ENCODE measurements at places on chromosomes 3 and 15.

GRCh38 chr15:38454696-38455090 lies 766 bp downstream of the FAM98B start:
- H3K27me3 ChIP-seq: no peaks in the 10 kb centered on the region
- H3K4me3 ChIP-seq: peak overlapping the region; percentile 89
- H3K4me1 ChIP-seq: peaks cover 30% of the 10 kb centered on the region
- H3K27ac ChIP-seq: peak overlapping the region; percentile 96
- peaks cover 8% of the 10 kb centered on the region for H3K36me3 ChIP-seq

GRCh38 chr3:141403576-141403975 lies 35.3 kb downstream of the ZBTB38 start:
- peak overlapping the region; percentile 85 for H3K4me3 ChIP-seq
- no peaks in the 10 kb centered on the region for H3K27me3 ChIP-seq
- peaks cover 51% of the 10 kb centered on the region for H3K4me1 ChIP-seq

GRCh38 chr3:192831111-192831644 lies 86.5 kb downstream of the MB21D2 start:
- H3K36me3 ChIP-seq: peaks cover 4% of the 10 kb centered on the region
- DNase-seq: no peak
- H3K4me1 ChIP-seq: no peaks in the 10 kb centered on the region
- no peaks in the 10 kb centered on the region for H3K27me3 ChIP-seq

- peak overlapping the region; percentile 95 for H3K4me3 ChIP-seq
- no peaks in the 10 kb centered on the region for H3K27me3 ChIP-seq
- peak overlapping the region; percentile 94 for H3K27ac ChIP-seq
- H3K36me3 ChIP-seq: peaks cover 45% of the 10 kb centered on the region
Measured at GRCh38 chr3:52277972-52278509, 408 bp downstream of the WDR82 start.

GRCh38 chr3:173986861-173987410 lies 589.4 kb downstream of the NLGN1 start:
- no peak overlapping the region for H3K27ac ChIP-seq
- no peaks in the 10 kb centered on the region for H3K27me3 ChIP-seq
- DNase-seq: no peak
- H3K4me1 ChIP-seq: no peaks in the 10 kb centered on the region
- H3K36me3 ChIP-seq: no peaks in the 10 kb centered on the region

GRCh38 chr3:9301798-9302197 lies 52.4 kb upstream of the SRGAP3 start:
- no peaks in the 10 kb centered on the region for H3K36me3 ChIP-seq
- H3K4me1 ChIP-seq: no peaks in the 10 kb centered on the region
- peaks cover 30% of the 10 kb centered on the region for H3K27me3 ChIP-seq
- no peak overlapping the region for H3K27ac ChIP-seq
- no peak for DNase-seq
- H3K4me3 ChIP-seq: peak overlapping the region; percentile 53

GRCh38 chr3:158659454-158660237 lies 12.8 kb downstream of the LXN start:
- no peak overlapping the region for H3K27ac ChIP-seq
- peaks cover 35% of the 10 kb centered on the region for H3K36me3 ChIP-seq
- peak; percentile 42 for DNase-seq
- no peaks in the 10 kb centered on the region for H3K27me3 ChIP-seq
- H3K4me1 ChIP-seq: no peaks in the 10 kb centered on the region

DNA sequence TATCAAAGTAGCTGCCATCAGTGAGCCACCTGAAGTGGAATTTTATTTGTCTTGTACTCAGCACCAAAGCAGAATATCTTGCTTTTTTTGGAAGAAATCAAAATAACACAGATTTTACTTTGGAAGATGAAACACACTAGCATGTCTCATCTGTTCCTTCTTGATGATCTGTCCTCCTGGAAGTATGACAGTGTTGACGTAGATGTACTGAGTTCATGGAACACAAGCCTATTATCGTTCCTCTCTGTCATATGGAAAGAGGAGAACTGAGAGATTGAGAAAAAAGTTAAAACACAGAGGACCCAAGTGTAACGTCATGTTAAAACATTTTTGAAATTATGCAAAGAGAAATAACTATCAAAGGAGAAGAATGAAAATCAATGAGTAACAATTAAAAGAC lies 340.2 kb downstream of the ROBO2 start:
- H3K36me3 ChIP-seq: no peaks in the 10 kb centered on the region
- no peak for DNase-seq
- H3K27ac ChIP-seq: no peak overlapping the region
- H3K27me3 ChIP-seq: no peaks in the 10 kb centered on the region

- no peaks in the 10 kb centered on the region for H3K27me3 ChIP-seq
- H3K4me3 ChIP-seq: no peak overlapping the region
- H3K36me3 ChIP-seq: no peaks in the 10 kb centered on the region
Measured at GRCh38 chr3:58049143-58049785, 41.0 kb downstream of the FLNB start.

DNA sequence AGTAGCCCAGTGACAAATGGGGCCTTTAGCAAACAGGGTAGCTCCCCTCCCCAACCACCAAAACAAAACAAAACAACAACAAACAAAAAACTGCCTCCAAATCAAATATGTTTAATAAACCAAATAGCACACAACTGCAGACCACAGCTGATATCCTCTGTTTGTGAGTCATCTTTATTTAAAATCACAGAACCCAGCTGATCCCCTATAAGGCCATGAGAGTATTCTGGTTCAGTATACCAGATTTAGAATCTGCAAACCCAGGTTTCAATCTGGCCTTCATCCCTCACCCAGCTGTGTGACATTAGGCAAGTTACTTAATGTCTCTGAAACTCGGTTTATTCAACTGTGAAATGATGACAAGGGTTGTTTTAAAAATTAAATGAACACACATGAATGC lies 124.5 kb downstream of the SUCLG2 start:
- DNase-seq: no peak
- peaks cover 16% of the 10 kb centered on the region for H3K36me3 ChIP-seq
- no peak overlapping the region for H3K27ac ChIP-seq
- no peaks in the 10 kb centered on the region for H3K27me3 ChIP-seq

DNA sequence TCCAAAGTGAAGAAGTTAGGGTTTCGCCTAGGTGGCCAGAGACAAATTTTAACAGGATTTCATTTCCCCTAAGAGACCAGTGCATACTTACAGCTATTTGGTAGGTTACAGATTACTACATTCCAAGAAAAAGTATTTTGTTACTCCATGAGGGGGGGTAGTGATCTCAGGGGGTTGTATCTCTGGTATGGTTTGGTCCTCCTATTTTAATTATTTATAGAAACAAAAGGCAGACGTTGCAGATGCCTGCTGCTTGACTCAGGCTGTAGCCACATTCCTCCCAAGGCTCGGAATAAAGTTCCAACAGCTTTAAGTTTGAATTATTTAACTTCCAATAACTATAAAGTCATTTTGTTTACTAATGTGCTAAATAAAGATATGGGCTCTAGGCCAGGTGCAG lies 1.3 kb upstream of the TRIM59 start:
- peak overlapping the region; percentile 100 for H3K4me3 ChIP-seq
- peaks cover 8% of the 10 kb centered on the region for H3K36me3 ChIP-seq
- no peak for DNase-seq
- H3K27me3 ChIP-seq: no peaks in the 10 kb centered on the region

GRCh38 chr3:59406943-59407342 lies 357.1 kb upstream of the CFAP20DC start:
- DNase-seq: no peak
- H3K27ac ChIP-seq: peak overlapping the region; percentile 20
- H3K4me3 ChIP-seq: no peak overlapping the region
- H3K27me3 ChIP-seq: no peaks in the 10 kb centered on the region
- peaks cover 10% of the 10 kb centered on the region for H3K4me1 ChIP-seq

DNA sequence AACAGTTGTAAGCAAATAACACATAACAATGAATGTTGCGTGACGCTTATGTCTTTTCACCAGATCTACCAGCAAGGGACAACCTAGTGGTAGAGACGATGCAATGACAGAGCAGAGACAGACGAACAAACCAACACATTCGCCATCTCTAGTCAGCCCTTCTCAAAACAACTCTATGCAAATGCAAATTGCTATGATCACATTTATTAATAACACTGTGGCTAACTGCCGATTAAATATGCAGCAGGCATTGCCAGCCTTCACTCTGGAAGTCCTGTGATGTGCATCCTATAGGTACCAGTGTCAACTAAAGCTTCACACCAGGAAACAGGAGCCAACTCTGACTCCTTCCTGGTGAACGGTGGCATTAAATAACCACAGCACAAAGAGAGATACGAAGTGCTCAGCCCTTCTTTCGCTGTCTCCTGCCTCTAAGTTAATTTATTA lies 94.2 kb downstream of the FOXP1 start:
- H3K27me3 ChIP-seq: no peaks in the 10 kb centered on the region
- peaks cover 76% of the 10 kb centered on the region for H3K4me1 ChIP-seq
- H3K4me3 ChIP-seq: peak overlapping the region; percentile 64
- H3K27ac ChIP-seq: peak overlapping the region; percentile 84
- DNase-seq: no peak
- H3K36me3 ChIP-seq: peaks cover 15% of the 10 kb centered on the region

GRCh38 chr15:61889706-61890105 lies 170.5 kb downstream of the VPS13C start:
- peaks cover 11% of the 10 kb centered on the region for H3K36me3 ChIP-seq
- peaks cover 12% of the 10 kb centered on the region for H3K4me1 ChIP-seq
- no peak overlapping the region for H3K4me3 ChIP-seq
- no peak overlapping the region for H3K27ac ChIP-seq
- no peak for DNase-seq

DNA sequence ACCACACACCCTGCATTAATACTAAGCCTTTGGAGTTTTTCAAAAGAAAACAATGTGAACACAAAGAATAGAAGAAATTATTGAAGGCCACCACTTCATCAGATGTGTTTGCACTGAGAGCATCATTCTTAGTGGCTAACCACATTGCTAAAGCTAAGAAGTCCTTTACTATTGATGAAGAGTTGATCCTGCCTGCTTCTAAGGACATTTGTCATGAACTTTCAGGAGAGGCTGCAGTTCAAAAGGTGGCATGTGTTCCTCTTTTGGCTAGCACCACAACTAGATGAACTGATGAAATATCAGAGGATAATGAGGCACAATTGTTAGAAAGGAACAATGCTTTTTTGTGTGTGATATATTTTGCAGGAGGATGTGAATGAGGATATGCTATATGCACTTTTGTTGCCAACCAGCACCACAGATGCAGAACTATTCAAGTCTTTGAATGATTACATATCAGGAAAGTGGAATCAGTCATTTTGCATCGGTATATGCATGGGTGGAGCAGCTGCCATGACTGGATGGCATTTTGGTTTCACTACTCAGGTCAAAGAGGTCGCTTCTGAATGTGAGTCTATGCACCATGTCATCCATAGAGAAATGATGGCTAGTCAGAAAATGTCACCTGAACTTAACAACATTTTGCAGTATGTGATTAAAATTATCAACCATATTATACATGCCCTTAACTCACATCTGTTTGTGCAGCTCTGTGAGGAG lies 2.5 kb upstream of the EID1 start:
- H3K27me3 ChIP-seq: peaks cover 41% of the 10 kb centered on the region
- peaks cover 24% of the 10 kb centered on the region for H3K4me1 ChIP-seq
- peaks cover 11% of the 10 kb centered on the region for H3K36me3 ChIP-seq
- H3K4me3 ChIP-seq: no peak overlapping the region

DNA sequence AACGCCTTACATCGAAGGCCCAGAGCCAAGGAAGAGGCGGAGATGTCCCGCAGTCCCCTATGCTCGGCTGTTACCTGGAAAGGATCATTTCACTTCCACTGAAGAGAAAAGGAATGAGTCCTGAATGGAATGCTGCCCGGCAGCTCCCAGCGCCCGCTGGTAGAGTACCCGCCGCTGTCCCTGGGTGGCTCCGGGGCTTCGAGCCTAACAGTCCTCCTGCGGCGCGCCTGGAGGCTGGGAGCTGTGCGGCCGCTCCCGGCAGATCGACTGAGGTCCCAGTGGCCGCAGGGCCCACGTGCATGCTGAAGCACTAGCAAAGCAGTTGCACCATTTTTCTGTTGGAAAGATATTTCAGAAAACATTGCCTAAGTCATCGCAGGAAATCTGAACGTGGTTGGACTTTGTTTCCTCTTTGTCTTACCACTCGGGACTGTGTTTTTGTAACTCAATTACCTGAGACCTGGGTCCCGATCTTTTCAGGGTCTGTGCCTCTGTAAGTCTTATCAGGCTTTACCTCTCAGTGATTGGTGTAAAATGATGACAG lies 984 bp downstream of the RNU6-1 start:
- peaks cover 21% of the 10 kb centered on the region for H3K36me3 ChIP-seq
- H3K27ac ChIP-seq: peak overlapping the region; percentile 100
- no peak for DNase-seq
- peaks cover 46% of the 10 kb centered on the region for H3K4me1 ChIP-seq
- H3K4me3 ChIP-seq: peak overlapping the region; percentile 91

DNA sequence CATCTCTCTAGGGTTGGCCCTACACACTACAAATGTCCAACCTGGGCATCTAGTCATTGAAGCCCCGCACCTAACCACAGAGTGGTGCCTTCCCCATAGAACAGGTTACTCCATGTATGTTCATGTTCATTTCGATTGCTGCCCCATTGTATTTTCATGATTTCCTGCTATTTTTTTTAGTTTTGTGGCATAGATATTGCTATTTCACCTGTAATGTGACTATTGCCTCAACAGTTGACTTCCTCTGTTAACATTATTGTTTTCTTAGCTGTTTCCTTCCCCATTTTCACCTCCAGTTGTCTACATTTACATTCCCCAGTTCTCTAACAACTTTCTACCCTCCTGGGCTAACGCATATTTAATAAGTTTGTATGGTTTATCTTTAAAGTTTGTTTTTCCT lies 137.7 kb upstream of the RBMS3 start:
- no peaks in the 10 kb centered on the region for H3K4me1 ChIP-seq
- no peak overlapping the region for H3K4me3 ChIP-seq
- no peak overlapping the region for H3K27ac ChIP-seq
- H3K27me3 ChIP-seq: no peaks in the 10 kb centered on the region
- DNase-seq: no peak
- H3K36me3 ChIP-seq: no peaks in the 10 kb centered on the region

GRCh38 chr15:63344731-63345390 lies 36.8 kb downstream of the CA12 start:
- H3K27ac ChIP-seq: no peak overlapping the region
- H3K36me3 ChIP-seq: no peaks in the 10 kb centered on the region
- no peak overlapping the region for H3K4me3 ChIP-seq
- peaks cover 46% of the 10 kb centered on the region for H3K27me3 ChIP-seq
- H3K4me1 ChIP-seq: no peaks in the 10 kb centered on the region

- no peak overlapping the region for H3K4me3 ChIP-seq
- H3K36me3 ChIP-seq: no peaks in the 10 kb centered on the region
- H3K27ac ChIP-seq: no peak overlapping the region
- no peak for DNase-seq
- no peaks in the 10 kb centered on the region for H3K27me3 ChIP-seq
Measured at GRCh38 chr3:55698831-55699230, 211.7 kb upstream of the WNT5A start.
